ENCODE measurements at places on chromosomes 4 and X.

DNA sequence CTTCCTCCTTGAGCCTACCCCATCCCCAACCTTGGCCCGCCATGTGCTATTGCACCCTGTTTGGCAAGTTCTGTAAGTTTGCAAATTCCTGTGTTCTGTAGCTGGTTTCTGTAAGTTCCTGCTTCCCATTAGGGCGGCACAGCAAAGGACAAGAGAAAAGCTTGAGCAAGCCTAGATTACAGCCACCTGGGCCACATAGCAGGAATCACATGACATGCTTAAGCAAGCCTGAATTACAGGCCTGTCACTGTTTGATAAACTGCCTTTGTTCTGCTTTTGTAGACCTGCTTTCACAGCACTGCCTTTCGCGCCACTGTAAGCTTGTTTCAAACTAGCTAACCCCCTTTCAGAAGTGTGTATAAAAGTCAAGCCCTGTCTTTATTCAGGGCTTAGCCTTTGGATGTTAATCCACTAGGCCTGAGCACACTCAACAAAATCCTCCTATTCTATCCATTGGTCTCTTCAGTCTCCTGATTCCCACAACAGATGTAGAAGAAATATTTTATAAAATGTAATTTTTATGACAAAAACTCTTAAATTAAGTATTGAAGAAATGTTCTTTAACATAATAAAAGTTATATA lies 906.8 kb upstream of the NDST4 start:
- no peak for DNase-seq

GRCh38 chrX:69366183-69366582 lies 137.9 kb upstream of the NALF2 start:
- no peak for DNase-seq

DNA sequence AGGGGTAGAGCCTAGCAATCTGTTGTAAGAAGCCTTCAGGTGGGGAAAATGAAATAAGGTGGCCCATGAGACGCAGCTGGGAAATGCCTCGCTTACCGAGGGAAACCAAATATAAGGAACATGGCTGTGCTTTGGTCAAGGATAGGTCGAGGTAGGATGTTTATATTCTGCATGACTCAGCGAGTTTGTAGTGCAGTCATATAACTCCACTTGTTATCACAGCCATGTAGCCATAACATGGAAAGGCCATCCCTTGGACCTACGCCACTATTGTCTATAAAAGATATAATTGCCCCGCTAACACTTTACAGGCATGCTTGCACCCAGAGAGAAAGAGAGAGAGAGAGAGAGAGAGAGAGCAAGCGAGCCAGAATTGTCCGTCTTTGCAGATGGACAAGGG lies 80.9 kb upstream of the GLRA2 start:
- DNase-seq: no peak

DNA sequence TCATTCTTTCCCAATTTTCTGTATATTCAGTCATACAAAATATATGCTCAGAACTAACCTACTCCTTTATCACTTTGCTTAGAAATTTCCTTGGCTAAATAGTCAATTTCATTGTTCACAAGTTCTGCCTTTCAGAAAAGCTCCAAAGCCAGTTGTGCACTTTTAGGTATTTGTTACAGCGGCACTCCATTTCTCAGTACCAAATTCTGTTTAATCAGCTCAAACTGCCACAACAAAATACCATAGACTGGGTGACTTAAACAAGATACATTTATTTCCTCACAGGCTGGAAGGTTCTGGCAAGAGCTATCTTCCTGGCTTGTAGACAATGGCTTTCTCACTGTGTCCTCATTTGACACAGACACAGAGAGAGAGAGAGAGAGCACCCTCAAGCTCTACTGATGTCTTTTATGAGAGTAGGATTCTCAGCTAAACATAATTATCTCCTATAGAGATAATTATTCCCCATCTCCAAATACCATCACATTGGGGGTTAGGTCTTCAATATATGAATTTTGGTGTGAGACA lies 188.8 kb upstream of the FSTL5 start:
- no peak for DNase-seq

- no peak for DNase-seq
These were observed 14.7 kb upstream of the SEC24D start for GRCh38 chr4:118850488-118851173.

- DNase-seq: no peak
These were observed 48.4 kb downstream of the AKAP4 start for GRCh38 chrX:50152456-50152855.

DNA sequence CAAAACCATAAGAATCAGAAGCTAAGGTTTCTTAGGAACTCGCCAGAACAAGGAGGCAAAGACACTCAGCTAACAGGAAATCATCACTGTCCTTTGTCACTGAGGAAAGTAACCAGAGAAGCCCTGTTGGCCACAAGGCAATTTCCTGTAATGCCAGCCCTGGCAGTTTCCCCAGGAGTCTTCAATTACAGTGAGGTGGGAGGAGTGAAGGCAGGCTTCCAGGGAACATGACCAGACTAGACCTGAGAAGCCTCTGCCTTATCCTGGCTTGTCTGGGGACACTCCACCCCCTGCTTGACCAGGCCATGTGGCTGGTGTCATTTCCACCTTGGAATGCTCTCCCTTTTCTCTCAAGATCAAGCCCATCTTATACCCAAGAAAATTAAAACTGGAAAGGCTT lies 125.3 kb downstream of the COL4A6 start:
- no peak for DNase-seq

DNA sequence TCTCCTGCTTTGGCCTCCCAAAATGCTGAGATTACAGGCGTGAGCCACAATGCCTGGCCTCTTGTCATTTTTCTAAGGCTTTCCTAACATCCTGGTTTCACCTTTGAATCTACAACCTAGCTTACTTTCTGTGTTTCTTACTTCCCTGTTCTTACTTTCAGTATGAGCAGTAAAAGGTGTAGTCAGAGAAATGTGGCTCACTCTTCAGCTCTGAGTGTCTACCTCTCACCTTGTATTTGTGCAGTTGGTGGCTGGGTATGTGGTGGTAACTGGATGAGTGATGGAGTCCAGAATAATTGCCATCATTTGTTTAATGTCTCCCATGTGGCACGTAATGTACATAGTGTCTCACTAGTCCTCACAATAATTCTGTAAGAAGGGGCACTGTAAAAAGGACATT lies 19.1 kb upstream of the CXCL11 start:
- no peak for DNase-seq

DNA sequence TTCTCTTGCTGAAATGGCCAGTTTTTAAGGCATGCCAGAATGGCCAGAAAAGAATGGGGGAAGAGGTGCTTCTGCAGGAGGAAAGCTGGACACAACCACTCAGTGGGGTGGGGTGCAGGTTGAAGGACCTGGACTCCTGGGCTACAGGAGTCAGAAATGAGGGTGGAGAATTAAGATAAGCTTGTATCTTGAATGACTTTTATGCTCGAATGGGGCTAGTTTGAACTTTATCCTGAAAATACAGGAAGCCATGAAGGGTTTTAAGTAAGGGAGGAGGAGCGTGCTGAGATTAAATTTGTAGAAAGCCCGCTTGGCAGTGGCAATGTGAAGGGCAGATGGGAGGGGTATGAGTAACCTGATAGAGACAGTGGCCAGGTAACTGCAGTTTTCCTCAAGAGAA lies 66.5 kb downstream of the ELOVL6 start:
- no peak for DNase-seq

All from NCI-H524 treated with DMSO at 0.1 percent for 48 hours (cell line).